CD8-positive, alpha-beta T cell (primary cell): ENCODE measurements at places on chromosomes 1 and 21.

GRCh38 chr1:70666381-70667140, 255.5 kb downstream of the CTH start:
- no peak for DNase-seq

- DNase-seq, result no peak
Measured at GRCh38 chr1:53685272-53686051, 53.5 kb downstream of the GLIS1 start.

- DNase-seq, result no peak
Measured at GRCh38 chr21:37800057-37800455, 116.2 kb downstream of the KCNJ6 start.

GRCh38 chr1:248793592-248793991, 32.1 kb downstream of the SH3BP5L start:
- DNase-seq, result no peak

DNA sequence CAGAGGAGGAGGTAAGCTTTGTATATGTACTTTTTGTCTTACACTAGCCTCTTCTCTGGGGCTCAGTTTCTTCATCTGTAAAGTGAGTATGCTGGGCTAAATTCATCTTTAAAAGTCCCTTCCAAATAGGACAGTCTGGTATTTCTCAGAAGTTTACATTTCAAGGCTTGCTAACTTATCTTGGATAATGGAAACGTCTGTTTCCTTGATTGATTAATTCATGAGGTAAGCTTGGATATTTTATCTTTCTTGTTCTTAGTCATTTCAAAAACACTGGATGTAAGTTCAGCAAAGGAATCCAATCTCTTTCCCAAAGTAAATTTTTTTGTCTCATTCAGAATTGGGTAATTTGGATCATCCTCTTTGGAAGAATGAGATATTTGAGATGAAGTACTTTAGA, 111.0 kb downstream of the EDEM3 start:
- no peak for DNase-seq

DNA sequence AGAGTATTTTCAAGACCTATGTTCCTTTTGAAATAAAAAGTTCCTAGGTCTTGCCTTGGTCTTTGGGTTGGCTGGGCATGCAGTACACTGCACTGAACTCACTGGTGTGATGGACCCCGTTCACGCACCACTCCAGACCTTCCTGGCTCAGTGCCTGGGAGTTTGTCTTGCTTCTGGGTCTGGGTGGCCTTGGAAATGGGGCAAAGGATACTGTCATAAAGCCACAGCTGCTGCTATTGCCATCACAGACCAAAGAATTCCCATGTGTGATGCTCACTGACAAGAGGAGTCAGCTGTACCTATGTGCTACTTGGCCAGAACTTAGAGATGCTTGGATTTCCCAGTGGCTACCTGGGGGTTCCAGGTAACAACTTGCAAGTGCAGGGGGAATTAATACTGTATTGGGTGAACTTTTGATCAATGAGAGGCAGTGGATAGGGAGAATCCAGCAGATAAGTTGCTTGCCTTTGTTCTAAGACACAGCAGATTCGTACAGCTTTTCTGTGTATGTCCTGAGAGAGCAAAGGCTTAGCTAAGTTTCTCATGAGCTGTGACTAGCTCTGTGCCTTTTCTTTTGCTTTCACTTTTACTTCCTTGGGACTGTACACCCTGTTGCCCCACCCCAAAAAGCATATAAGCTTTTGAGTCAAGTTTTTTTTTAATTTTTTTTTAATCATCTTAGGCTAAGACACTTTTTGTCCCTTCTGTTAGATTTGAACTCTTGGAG, 115.3 kb downstream of the RUNX1 start:
- DNase-seq, result peak; percentile 10

- no peak for DNase-seq
Measured at GRCh38 chr1:116861137-116861536, 48.6 kb upstream of the PTGFRN start.

GRCh38 chr1:221180704-221181368, 301.6 kb downstream of the HLX start:
- no peak for DNase-seq

DNA sequence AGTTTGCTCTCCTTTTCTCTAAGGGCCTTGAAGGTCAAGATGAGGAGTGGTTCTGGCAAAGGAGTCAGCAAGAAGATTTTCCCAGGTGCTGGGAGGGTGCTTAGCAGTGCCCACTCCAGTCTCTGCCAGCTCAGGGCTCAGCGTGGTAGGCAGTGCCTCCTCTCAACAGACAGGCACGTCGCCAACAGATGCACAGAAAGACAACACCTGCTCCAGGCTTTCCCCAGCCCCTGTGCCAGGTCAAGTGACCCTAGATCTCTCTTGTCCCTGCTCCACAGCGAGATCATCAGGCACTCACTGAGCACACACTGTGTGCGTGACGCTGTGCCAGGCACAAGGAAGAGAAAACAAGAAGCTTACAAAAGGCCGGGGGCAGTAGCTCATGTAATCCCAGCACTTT, 86.0 kb downstream of the CASZ1 start:
- no peak for DNase-seq

- DNase-seq, result no peak
Measured at GRCh38 chr1:172147541-172147940, 272.9 kb upstream of the C1orf105 start.

GRCh38 chr1:153678519-153679336, at the start of gene NPR1:
NPR1 (plus strand) TSS chr1:153678688; CDS start chr1:153679109, 421 bp downstream.
- DNase-seq, result peak; percentile 49

DNA sequence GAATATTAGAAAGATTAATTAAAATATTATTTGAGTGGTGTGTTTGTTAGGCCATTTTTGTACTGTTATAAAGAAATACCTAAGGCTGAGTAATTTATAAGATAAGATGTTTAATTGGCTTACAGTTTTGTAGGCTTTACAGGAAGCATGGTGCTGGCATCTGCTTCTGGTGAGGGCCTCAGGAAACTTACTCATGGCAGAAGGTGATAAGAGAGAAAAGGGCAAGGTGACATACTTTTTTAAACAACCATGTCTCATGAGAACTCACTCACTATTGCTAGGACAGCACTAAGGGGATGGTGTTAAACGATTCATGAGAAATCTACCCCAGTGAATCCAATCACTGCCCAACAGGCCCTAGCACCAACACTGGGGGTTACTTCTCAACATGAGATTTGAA, 56.7 kb upstream of the RGS21 start:
- no peak for DNase-seq

GRCh38 chr1:38246955-38247952, 200.7 kb upstream of the POU3F1 start:
- DNase-seq, result no peak

DNA sequence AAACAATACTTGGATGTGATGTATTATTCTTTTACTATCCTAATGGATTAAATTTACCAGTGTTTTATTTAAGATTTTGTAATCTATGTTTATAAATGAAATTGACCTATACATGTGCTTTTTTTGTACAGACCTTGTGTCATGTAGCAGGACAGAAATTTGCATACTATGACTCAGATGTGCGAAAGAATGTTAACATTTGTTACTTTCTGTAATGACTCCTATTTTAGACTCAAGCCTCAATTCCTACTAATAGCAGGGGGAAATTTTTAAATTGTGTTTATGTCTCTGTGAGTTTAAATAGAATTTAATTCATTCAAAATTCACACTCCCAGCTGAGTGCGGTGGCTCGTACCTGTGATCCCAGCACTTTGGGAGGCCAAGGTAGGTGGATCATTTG, 21.8 kb upstream of the RIMKLA start:
- DNase-seq, result no peak

- no peak for DNase-seq
Measured at GRCh38 chr1:38829368-38829767, 30.2 kb downstream of the RRAGC start.

DNA sequence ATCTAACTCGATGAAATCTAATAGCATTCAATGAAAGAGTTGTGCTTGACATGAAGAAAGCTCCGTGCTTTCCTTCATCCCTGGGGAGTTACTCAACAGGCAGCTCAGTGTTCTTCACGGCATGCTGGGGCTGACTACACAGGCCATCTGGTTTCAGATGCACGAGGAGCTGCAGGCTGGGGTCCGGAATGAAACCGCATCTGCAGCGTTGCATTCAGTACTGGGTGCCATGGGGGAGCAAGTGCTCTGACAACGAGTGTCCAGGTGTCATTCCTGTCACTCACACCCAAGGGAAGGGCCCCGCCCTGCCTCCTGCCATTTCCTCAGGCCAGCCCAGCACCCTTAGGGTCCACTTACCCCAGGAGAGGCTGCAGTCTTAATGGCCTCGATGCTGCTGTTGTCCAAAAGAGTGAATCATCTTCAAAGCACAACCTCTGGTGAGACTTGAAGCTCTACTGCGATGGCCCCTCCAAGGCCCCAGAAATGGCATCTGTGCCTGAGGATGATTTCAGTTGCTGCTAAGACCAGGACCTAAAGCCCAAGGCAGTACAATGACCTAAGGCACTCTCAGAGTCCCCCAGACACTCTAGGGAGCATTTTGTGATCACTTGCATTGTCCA, 61.4 kb downstream of the STUM start:
- DNase-seq, result no peak

DNA sequence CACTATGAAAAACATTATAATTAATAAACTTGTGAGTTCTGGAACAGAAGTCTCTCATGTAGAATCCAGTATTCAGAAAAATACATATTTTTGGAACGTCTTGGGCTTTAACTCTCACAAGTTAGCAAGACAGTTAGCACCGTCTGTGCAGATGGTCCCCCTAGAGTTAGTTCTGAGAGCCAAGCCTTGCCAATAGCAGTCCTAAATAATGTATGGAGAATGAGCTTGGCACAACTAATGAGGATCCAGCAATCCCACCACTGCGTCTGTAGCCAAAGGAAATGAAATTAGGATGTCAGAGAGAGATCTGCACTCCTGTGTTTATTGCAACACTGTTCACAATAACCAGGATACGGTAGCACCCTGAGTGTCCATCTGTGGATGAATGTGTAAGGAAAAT, 54.6 kb upstream of the VAMP3 start:
- DNase-seq, result no peak

DNA sequence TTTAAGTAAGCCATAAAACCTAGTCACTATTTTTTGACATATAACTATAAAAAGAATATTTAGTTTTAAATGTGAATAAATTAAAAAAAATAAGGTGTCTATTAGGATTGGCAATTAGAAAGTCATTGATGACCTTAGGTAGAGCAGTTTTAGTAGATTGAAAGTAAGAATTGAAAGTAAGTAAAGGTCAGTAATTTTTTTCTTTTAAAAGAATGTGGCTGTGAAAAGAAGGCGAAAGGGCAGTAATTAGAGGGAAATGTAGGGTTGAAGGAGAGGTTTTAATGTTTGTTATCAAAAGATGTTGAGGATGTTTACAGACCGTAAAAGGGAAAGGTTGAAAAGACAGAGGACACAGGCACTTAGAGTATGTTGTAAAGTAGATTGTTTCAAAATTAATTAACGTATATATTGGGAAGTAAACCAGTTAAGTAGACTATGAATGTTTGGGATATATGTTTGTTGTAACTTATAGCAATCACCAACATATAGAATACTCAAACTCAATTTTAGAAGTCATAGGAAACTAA, 41.0 kb downstream of the ZFYVE9 start:
- DNase-seq, result no peak

DNA sequence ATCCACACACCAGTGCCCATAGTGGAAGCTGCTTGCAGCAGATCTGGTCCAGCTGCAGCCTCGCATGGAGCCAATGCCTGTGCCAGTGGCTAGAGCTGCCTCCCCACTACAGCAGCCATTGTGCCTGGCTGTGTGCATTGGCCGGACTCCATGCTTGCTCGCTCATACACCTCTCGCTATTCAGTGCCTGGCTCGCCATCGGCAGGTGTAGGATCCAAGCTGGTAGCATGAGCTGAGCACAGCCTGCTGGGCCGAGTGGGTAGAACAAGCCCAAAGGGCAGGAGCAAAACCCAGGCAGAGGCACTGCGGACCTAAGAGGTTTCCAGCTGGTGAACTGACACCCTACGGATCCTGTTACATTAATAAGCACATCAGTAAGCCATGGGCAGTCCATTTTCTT, 1184.1 kb downstream of the AMY1C start:
- no peak for DNase-seq
